ENCODE measurements at places on chromosomes 11 and 22.
A peak's percentile ranks its signal among the peaks of the same experiment; 100 is the strongest.

GRCh38 chr11:62974848-62975522, 9.8 kb downstream of the SLC22A6 start:
- peak; percentile 20 for DNase-seq

- DNase-seq = no peak
These were observed 104.4 kb downstream of the STIM1 start for GRCh38 chr11:3959903-3960265.

DNA sequence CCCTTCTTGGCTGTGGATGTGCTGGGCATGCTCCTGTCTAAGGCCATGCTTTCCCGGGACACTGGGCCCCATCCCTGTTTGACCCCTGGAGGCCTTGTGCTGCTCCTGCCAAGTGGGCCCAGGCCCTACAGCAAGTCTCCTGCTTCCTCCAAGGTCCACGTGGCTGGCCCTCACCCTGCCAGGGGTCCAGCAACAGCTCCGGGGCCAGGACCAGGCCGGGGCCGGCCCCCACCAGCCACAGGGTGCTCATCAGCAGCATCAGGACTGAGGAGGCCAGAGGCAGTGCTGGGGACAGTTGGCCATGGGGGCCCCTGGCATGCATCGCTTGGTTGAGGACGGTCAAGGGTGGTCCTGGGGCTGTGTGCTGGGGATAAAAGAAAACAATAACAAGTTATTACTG, 2.5 kb downstream of the RHBDD3 start:
- DNase-seq = no peak

- DNase-seq = no peak
These were observed 14.0 kb downstream of the MMP3 start for GRCh38 chr11:102829316-102830000.

- no peak for DNase-seq
These were observed 48.0 kb downstream of the CELF1 start for GRCh38 chr11:47504910-47505309.

Data from stimulated activated naive CD8-positive, alpha-beta T cell treated with anti-CD3 and anti-CD28 coated beads, Interleukin-15, Interleukin-2, amounts not matched to agents 100 U/mL and 50 U/mL, for 24 hours (primary cell).